ENCODE measurements at places on chromosomes 6 and 20. TPM values are rescaled to one million over a fixed set of nuclear protein-coding genes. Genes with fewer than 3 reads are reported as not detected.

DNA sequence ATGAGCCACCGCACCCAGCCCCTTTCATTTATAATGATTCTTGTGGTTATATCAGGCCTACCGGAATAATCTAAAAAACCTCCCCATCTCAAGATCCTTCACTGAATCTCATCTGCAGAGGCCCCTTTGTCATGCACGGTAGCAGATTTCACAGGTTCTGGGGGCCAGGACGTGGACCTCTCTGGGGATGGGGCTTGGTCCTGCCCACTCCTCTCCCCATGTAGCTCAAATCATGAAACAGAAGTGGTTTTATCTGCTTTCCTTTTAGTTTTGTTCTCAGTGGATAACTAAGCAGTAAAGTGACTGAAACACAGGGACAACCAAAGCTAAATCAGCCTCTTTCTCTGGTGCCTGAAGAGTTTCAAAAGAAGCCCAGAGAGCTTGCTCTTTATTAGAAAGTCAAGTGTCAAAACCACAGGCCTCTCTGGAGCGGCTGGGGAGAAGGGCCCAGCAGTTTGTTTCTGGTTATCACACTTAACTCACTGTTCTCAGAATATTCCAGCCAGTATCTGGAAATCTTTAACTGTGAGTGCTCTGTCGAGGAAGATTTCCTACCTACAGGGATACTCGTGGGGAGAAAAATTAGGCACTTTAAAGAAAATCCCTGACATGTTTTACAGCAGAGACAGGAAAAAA is 60.6 kb upstream of the FAM184A start:
- DNase-seq = no peak
- H3K36me3 ChIP-seq = no peaks in the 10 kb centered on the region
- no peak overlapping the region for H3K4me3 ChIP-seq
- no peaks in the 10 kb centered on the region for H3K27me3 ChIP-seq

DNA sequence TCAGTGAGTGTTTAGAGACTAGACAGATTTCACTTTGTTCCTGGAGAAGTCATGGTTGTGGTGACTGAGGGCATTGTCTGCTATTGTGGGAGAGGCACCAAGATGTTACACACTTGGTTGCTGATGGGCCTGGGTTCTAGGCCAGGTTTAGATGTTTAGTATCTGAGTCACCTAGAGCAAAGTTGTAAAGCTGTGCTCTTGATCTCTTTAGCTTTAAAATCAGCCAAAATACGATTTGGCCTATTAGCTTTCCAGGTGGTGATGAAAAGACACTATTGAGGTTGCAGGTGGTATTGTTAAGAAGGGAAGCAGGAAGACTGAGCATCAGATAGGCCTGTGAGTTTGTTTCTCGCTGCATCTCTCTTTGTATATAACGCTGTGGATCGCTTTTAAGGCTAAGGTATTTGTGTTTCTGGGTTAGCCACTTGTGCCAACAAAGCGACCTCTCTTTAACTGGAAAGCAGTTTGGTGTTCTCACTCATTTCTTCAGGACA is 48.6 kb downstream of the FOXO3 start:
- H3K4me1 ChIP-seq = peaks cover 41% of the 10 kb centered on the region
- H3K4me3 ChIP-seq = no peak overlapping the region
- no peaks in the 10 kb centered on the region for H3K27me3 ChIP-seq
- DNase-seq = no peak
- peaks cover 8% of the 10 kb centered on the region for H3K36me3 ChIP-seq

DNA sequence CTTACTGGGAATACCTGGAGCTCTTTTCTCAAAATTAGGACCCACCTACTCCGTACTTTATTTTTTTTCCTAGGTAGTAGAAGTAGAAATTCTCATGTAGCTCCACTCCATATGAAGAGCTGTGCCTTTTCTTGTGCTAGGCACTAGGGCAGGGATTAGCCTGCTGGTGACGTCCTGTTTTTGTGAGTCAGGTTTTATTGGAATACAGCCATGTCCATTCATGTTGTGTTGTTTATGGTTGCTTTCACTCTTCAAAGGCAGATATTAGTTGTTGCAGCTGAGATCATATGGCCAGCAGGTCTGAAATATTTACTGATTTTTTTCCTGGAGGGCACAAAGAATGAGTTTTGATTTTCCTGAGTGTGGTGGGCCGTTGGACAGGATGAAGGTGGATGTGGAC is 20.5 kb downstream of the XRN2 start:
- peaks cover 31% of the 10 kb centered on the region for H3K36me3 ChIP-seq
- DNase-seq = no peak
- no peaks in the 10 kb centered on the region for H3K27me3 ChIP-seq

GCNT2 gene
- total RNA-seq = 1.4 TPM

LRP11 gene
- total RNA-seq = 7.2 TPM

SLC26A8 gene
- total RNA-seq = not detected

MED23 gene
- 25.5 TPM for total RNA-seq

C20orf96 gene
- 6.4 TPM for total RNA-seq

ADTRP gene
- total RNA-seq = 26.1 TPM

PAK5 gene
- total RNA-seq = not detected

Data from activated CD4-positive, alpha-beta memory T cell treated with anti-CD3 and anti-CD28 coated beads for 36 hours (primary cell).